ENCODE measurements at places on chromosomes 4 and X. TPM values are rescaled to one million over a fixed set of nuclear protein-coding genes. Genes with fewer than 3 reads are reported as not detected.

DNA sequence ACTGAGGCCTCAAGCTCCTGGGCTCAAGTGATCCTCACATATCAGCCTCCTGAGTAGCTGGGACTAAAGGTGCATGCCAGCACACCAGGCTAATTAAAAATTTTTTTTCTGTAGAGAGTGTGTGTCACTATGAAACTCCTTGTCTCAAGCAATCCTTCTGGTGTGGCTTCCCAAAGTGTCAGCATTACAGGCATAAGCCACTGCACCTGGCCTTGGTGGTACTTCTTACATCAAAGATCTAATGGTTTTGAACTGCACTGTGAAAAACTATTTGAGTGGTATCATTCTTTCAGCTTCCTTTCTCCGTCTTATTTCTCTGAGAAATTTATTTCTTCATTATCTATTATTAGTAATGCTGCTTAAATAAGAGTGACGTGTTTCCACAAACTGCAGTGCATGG, 98.5 kb downstream of the UNC5C start:
- DNase-seq = no peak

The ADH6 gene
- not detected for total RNA-seq

DNA sequence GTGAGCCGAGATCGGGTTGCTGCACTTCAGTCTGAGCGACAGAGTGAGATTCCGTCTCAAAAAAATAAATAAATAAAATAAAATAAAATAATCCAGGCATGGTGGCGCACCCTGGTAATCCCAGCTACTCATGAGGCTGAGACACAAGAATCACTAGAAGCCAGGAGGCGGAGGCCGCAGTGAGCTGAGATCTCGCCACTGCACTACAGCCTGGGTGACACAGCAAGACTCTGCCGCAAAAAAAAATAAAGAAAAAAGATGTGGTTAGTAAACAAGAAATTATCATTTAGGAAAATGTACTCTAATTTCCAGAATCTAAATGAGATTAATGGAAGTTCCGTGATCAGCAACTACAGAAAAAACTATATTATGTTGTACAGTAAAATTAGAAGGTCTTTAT, 14.5 kb upstream of the LRBA start:
- no peak for DNase-seq

DNA sequence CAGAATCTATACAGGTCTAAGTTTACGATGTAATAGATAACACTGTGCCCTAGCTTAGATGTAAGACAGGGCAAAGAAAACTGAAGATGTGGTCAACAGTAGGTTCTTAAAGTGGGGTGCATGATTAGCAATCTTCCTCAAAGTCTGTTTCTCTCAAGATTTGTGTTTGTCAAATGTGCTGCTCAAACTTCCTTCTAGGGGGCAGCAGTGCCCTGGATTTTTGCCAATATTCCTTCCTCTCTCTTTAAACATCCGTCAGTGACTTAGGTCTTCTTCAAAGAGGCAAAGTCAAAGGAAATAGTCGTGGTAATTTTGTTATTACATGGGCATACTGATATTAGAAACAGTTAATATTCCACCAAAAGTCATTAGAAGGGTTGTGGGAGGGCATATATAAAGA, 4.2 kb upstream of the PDHA2 start:
- DNase-seq = no peak

DNA sequence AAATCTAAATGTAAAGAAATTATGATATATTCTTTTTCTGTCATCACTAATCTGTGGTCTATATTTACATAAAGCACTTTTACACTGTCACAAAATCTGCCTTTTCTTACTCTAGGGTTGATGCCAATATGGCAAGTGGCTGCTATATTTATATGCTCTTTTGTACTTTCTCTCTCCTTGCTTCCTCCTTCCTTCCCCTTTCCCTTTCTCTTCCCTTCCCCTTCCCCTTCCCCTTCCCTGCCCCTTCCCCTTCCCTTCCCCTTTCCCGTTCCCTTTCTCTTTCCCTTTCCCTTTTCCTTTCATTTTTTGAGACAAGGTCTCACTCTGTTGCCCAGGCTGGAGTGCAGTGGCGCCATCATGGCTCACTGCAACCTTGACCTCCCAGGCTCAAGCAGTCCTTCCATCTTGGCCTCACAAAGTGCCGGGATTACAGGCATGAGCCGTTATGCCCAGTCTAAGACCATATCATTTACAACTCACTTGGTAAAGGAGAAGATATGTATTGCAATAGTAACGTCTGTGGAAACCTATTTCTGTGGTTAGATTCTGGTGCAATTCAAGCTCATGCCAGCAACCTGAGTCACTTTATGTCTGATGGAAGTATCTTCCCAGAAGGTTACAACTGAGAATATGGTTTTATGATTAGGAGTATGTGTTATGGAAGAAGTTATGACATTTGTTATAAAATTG, 13.9 kb upstream of the PLAC8 start:
- DNase-seq = peak; percentile 82

The MAGEA10 gene
- not detected for total RNA-seq

GRCh38 chr4:168433571-168433970, 46.7 kb downstream of the DDX60L start:
- no peak for DNase-seq

DNA sequence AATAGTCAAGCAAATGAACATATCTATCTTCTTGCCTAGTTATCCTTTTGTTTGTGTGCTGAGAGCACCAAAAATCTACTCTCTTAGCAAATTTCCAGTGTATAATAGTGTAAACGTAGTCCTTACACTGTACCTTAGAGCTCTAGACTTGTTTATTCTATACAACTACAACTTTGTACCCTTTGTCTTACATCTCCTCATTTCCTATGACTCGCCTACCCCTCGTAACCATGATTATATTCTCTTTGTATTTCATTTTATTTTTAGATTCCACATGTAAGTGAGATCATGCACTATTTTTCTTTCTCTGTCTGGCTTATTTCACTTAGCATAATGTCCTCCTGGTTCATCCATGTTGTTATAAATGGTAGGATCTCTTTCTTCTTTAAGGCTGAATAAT, 37.6 kb downstream of the MAGEB5 start:
- no peak for DNase-seq

DNA sequence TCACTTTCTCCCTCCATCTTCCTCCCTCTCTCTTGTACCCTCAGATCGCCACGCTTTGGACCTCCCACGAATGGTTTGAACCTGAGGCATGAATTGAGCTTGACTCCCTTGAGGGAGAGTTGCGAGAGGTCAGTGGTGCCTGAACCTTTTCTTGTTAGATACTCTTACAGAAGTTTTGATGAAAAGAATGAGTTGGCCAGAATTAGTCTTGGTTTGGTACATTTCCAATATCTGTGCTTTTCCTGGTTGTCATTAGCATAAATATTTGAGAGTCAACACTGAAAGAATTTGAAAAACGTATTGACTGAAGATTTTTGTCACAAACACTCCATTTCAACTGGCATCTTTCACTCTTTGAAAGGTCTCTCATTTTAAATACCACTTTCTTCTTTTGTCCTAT, 510.6 kb upstream of the DIPK2B start:
- DNase-seq = no peak

DNA sequence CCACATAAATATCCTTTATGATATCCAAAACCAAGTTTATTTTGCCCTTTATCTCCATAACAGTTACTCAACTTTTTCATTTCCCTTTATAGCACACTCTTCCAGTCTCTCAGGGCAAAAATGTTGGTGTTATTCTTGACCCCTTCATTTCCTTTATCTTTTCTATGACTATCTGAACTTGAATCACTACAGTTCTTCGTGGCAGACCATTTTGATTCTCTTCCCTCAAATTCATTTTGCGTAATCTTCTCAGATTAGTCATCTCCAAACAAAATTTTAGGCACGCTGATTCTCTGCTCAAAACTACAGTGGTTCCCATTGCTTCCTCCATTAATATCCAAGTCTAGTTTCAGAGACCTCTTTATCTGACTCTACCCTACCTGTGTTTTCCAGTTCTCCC, 26.1 kb downstream of the RUFY3 start:
- DNase-seq = peak; percentile 34

DNA sequence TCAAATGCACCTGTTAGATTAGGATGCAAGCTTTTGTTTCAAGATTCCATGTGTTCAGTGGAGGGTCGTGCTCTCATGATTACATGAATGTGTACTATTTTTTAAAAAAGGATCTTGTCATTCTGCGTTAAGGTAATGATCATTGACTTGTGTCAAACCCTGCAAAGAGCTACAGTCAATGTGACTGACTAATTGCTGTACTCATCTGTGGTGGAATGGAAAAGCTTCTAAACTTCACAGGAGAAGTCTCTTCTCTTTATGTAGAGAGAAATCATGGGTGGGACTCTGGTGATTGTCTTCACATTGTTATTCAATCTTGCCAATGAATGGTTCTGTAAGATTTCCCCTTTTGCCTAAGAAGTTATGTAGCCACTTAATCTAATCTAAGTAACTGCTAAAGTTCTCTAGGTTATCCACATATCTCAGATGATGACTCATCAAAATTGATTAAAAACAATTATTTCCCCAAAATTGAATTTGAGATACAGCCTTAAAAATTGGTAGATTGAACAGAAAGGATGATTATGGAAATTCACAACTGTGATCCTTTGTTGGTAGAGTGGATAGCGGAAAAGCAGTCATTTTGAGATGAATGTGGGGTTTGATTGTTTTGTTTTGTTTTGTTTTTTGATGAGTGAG, 6.7 kb downstream of the MAGEE1 start:
- no peak for DNase-seq

DNA sequence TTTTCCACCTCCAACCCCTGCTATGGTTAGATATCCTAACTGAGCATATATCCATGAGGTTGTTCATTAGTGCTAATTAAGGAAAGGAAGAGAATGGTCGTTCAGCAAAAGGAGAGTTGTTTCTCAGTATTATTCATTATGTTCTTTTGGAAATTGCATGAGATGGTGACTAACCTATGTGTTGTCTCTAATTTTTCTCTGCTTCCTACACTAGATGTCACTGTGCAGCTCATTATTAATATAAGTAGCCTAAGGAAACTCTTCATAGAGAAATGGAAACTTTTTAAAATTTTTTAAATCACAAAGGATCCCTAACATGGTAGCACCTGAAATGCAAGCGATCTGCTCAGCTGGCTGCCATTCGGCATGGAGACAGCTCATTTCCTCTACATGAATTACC, 67.7 kb upstream of the FAM9A start:
- DNase-seq = no peak

DNA sequence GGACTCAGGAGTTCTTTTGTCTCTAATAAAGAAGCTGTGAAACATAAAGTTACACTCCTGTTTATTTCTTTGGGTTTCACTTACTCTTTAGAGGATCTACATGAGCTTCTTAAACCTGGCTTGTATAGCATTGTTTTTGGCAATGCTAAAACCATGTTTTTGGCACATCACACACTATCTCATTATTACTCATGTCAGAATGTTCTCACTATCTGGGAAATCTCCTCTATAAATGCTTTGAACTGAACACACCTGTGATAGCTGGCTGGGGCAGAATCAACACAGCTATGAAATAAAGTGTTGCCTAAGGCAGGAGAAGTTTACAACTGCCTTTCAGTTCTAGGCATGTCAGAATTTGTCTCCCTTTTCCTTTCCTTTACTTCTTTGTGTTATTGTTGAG, 52.6 kb downstream of the SULT1B1 start:
- DNase-seq = no peak

The RNF128 gene
- 0.72 TPM for total RNA-seq

The GRPEL1 gene
- 21.0 TPM for total RNA-seq

GRCh38 chr4:74661427-74662201, 132.7 kb downstream of the BTC start:
- DNase-seq = no peak

The PPARGC1A gene
- 2.5 TPM for total RNA-seq

GRCh38 chr4:89416960-89417359, 109.4 kb upstream of the GPRIN3 start:
- no peak for DNase-seq

- DNase-seq = no peak
Observed at GRCh38 chr4:82851885-82852750, 38.8 kb downstream of the SEC31A start.

DNA sequence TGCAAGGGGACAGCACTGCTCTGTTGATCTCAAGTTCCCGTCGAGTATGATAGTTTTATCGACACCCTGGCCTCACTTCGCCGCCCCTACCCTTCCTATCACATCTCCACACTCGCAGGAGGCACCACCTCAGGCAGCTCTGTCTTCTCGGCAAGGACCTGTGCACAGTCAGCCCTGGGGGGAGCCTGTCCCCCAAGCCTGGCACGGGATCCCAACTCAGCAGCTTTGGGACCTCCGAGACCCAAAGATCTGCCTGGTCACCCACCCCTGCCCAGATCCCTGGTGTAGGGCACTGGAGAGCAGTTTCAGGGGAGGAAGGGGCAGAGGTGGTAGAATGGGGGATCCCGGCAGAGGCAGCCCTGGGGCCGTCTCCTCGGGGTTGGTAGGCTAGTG, 18.0 kb upstream of the UBA1 start:
- DNase-seq = no peak

The SLC10A4 gene
- not detected for total RNA-seq

DNA sequence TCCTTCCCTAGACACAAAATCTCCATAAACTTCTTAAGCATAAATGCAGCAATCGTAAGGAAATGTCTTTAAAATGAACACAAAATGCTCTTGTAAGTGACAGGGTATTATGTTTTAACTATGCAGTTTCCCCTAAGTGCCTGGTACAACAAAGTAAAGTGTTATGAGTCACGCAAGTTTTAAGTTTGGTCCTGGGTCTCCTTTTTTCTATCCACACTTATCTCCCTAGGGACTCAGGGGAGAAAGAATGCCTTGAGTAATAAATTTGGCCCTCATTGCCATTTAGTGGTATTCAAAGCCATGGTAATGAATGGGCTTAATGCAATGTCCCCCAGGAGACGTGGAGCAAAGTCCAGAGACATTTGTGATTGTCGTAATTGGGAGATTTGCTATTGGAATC, 149.1 kb downstream of the MAGEB17 start:
- no peak for DNase-seq

GRCh38 chr4:109701566-109702410, 1.5 kb downstream of the CASP6 start:
- peak; percentile 65 for DNase-seq

GRCh38 chr4:183139972-183140570, 41.0 kb downstream of the WWC2 start:
- no peak for DNase-seq

GRCh38 chr4:111174331-111174730, 551.5 kb upstream of the PITX2 start:
- DNase-seq = no peak

DNA sequence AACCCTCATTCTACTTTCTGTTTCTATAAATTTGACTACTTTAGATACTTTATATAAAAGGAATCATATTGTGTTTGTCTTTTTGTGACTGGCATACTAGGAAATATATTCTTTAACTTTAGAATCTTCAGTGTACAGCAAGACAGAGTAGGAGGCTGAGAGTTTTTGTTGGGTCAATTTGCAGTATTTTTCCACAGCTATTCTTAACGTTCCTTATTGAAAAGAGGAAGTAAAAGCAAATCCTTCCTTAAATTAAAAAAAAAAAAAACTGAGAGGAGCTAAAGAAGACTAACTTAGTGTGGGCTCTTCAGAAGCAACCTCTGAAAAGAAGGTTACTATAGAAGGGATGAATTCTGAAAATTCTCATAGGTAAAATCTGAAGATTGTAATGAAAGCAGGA, 1194.6 kb downstream of the ADGRL3 start:
- no peak for DNase-seq
